ENCODE measurements at places on chromosomes 2 and 18.

DNA sequence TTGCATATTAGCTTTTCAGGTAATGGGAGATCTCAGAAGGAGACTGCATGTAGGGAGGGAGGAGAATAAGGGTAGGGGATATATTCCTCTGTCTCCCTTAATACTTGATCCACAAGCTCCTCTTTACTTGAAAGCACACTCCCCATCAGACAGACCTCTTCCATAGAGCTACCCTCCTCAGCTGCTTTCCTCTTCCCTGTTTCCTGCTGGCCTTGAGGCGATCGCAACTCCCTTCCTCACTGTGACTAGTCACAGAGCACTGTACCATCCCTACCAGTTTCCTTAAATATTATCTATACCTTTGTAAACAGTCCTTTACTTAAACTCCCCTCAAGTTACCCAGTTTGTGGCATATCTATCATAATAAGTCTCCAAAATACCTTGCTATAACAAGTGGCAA is 10.9 kb downstream of the ROCK1 start:
- no peak for DNase-seq

GRCh38 chr2:237714690-237715458 is 83.7 kb upstream of the RBM44 start:
- no peak for DNase-seq

- DNase-seq = no peak
Measured at GRCh38 chr2:74439803-74440377, 1.8 kb downstream of the RTKN start.

- peak; percentile 43 for DNase-seq
Measured at GRCh38 chr2:205675861-205676516, 6.3 kb upstream of the NRP2 start.

GRCh38 chr2:134206573-134206972 is 47.3 kb upstream of the MGAT5 start:
- no peak for DNase-seq

DNA sequence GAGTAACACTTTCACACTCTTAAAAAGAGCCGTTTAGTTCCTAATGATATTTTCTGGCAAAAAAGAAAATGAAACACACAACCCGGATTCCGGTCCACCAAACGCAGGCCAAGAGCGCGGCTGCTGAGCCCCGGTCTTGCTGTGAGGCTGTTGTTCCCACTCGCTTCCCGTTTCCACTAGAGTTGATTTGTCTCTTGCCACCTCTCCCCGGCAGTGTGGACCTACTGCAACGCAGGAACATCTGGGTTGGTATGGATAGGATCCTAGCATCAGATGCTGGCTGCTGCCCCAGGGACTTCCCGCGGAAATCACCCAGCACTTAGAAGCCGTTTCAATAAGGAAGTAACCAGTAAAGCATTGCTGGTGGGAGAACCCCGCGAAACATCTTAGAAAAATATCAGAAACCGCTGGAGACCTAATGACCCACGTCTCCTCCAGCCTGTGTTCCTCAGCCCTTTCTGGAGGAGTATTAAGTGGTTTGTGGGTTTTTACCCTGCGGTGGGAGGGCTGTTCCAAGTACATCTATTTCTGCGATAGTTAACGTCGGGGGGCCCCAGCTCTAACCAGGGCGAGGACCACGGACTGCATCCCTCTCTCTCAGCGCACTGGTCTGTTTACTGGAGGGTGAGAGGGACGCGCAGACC is 939 bp downstream of the DOCK10 start:
- no peak for DNase-seq

GRCh38 chr2:10223471-10223870 is 79.2 kb upstream of the HPCAL1 start:
- no peak for DNase-seq

GRCh38 chr2:230447455-230448451 is 31.8 kb downstream of the SP100 start:
- no peak for DNase-seq

GRCh38 chr18:22951823-22952222 is 18.7 kb downstream of the RBBP8 start:
- DNase-seq = no peak

GRCh38 chr2:100522430-100522829 is 40.4 kb upstream of the PDCL3 start:
- no peak for DNase-seq

DNA sequence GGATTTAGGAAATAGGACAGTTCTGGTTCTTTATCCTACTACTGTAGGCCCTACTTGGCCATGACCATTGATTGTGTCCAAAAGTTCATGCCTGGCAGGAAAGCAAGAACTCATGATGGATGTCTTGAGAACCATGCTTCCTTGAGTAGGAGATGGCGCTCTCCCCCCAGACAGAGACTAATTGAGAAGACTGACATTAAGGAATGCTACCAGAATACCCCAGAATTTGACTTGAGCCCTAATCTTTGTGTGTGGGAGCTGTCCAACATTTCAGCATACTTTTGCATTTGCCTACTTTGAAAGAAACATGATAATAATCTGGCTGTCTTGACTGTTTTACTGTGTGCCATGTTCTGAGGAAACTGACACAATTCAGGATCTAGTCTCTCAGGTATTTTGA is 23.3 kb downstream of the MAPRE3 start:
- no peak for DNase-seq

DNA sequence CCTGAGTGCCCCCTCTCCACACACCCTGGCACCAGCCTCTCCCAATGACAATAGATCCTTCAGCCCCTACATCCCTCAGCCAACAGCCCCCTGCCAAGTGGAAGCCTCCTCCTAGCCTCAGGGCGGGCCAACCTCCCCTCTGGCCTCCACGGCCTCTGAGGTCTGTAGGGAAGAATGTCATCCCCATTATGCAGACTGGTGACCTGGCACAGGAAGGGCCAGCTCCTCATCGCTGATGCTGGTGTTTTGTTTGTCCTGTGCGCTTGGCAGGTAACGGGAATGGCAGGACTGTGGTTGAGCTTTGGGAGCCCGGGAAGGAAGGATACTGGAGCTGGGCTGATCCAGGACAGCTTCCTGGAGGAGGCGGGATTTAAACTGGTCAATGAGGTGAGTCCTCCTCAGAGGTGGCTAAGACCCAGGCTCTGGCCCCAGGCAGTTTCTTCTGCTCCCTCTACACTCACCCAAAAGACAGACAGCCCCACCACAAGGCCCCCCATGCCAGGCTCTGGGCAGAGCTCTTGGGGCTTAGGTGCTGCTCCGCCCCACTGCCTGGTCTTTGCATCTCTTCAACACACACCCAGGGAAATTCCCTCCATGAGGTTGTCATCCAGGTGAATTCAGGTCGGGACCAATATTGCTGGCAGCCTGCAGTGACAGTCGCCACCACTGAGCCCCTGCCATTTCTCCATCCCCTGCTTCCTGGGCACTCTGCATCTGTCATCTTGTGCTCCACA is 75.2 kb upstream of the SMAD7 start:
- no peak for DNase-seq

- no peak for DNase-seq
Measured at GRCh38 chr2:24986372-24986771, 14.6 kb upstream of the DNAJC27 start.

DNA sequence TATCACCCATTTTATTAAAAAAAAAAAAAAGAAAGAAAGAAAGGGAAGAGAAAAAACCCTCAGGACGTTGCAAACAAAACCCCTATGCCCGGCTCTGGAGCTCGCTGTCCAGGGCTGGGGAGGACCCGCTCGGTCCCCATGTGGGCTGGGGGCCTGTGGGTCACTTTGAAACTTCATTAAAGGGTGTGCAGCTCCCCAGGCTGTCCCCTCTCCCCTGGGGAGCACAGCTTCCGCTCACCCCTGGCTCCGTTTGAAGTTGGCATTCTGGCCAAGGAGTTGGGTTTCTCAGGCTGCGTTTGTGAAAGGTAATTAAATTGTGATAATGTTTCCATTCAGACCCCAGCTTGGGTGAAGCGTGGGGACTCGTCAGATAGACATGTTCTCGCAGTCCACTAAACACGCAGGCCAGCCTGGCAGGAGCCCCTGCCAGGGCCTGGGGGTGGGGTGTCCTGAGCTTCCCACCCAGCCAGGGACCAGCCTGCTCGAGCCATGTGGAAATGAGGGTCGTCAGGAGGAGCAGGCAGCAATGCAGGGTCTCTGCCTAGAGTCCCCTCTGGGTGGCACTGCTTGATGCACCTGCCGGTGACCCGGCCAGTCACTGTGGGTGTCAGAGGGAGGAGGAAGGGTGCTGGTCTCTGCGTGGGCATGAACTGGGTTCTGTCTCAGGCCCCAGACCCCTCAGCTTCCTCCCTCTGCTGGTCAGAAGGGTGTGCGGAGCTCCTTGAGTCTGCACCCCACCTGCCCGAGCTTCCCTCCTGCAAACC is 166.2 kb downstream of the INHBB start:
- no peak for DNase-seq

- DNase-seq = no peak
Measured at GRCh38 chr2:179336782-179337534, 72.3 kb upstream of the SESTD1 start.

- DNase-seq = no peak
Measured at GRCh38 chr18:45588376-45589355, 26.6 kb upstream of the SLC14A2 start.

Data from SHP77 treated with DMSO at 0.1 percent for 48 hours (cell line).